ENCODE measurements at places on chromosomes 4 and X.

DNA sequence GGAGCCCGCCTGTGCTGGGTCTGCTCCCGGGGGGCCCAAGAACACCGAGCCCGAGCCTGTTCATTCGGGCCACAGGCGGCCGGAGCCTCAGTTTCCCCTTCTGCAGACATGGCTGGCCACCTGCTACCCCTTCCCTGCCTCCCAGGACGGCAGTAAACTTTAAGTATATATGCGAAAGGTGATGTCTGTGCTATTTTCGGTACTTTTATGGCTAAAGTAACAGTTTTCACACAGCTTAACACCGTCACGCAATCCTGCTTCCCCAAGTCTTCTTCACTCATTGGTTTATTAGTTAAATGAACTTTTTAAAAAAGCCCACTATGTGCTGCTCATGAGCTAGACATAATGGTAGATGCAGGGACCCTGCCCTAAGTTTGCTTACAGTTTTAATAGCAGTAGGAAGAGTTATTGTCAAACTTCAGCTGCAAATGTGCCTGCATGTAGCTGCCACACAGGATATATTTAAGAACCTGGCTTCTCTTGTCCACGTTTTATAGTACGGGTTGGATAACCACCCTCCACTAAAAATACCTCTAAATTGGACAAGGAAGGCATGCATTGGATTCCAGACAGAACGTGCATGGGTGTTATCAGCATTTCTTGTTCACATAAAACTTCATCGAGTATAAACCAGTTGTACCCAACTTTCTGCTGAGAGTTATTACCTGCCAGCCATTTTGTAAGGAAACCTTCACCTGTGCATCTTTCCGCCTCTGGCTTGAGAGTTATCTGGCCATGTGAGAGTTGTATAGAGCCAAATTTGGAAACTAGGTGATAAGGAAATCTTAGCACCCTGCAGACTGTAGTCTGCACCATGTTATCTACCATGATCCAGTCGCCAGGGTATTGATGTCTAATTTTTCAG is 741 bp downstream of the ANAPC4 start:
- DNase-seq = peak; percentile 5

DNA sequence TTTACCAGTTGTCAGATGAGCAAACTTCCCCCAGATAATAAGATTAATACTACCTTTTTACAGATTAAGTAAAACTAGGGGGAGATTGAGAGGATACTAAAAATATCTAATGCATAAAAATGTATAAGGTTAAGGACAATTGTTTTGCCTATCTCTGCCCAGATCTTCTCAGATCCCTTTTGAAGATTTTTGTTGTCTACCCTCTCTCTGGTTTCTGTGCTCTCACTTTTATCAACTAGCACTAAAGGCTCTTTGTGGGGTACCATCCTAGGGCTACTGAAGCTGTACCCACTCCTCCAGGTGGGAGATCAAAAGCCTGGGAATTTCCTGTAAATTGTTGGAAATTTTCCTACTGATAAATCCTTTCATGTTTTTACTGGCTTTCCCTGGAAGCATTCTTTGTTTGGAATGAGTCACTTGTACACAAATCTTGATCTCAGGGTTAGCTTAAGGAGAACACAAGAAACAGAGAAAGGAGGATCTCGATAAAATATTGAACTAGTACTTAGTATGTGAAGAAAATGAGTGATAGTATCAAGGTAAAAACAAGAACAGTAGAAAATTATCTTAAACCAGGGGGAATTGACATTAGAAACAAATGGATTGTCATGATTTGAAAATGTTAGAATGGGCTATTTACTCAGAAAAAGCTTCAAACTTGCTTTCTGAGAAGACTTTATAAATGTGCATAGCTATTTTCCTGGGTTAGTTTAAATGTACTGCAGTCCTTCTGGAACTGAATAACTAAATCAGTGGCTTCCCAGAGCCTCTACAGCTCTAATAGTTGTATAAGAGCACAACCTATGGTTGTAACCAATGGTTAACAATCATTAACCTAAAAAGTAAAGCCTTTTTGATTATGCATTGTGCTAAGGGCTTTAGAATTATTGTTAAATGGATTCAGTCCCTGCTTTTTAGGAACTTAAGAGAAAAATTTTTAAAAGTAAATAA is 679.9 kb upstream of the MAGEB2 start:
- no peak for DNase-seq

DNA sequence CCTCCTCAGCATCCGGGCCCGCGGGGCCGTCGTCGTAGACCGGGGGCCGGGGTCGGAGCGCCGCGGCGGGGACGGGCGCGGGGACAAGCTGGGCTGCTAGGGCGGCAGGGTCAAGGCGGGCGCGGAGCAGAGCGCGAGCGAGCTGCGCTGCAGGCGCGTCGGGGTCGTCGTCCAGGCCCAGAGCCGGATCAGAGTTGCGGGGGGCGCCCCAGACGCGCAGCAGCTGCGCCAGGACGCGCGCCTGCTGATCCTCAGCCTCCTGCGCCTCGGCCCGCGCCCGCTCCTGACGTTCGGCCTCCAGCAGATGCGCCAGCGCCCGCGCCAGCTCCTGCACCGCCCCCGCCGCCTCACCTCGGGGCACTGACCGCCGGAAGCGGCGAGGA is 3.5 kb downstream of the PCSK1N start:
- no peak for DNase-seq

DNA sequence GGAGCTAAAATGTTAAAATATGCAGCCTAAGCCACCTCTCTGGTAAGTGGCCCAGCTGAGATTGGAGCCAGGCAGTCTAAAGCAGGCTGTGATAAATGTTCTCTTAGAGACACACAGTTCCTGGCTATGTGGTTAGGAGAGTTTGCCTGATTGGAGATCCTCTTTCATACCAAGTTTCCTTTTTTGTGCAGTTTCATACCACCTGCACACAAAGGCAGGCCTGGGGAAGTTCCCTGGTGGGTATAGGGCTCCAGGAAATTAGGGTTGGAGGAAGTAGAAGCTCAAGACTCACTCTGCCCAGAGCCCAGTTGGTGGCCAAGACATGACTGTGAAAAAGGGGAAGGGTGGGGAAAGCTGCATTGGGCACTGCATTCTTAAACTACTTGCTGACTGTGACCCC is 16.9 kb downstream of the CYBB start:
- DNase-seq = no peak

- DNase-seq = peak; percentile 20
Measured at GRCh38 chr4:188992706-188993105, 853.5 kb downstream of the TRIML1 start.

DNA sequence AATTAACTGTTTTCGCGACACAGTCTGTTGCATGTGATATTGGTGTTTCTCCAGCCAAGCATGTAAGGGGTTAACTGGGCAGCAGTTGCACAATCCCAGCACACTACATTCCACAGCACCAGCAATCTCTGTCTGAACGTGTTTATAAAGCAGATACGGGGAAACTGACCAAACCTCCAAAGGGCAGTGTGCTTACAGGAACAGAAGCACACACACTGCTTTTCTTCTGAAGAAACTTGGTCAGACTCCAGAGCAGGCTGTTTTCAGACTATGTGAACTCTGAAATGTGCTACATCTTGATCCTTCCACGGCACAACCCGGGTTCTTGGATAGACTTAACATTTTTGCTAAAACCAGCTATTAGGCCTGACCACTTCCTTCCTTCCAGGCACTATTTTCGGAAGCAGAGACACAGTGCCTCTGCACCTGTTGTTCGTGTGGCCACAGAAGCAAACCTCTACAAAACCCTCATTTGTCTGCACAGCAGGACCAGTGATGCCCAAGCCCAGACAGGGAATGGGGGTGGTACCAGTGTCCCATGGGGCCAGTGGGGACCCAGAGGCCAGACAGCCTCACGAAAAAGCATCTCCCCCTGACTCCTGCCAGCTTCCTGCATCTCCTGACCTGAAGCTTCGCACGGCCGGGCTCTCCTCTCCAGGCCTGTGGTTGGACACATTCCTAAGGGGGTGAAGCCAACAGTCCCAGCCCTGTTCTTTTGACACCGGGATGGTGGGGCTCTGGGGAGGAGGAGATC is 90.1 kb downstream of the IRF2 start:
- DNase-seq = peak; percentile 64

- peak; percentile 67 for DNase-seq
Measured at GRCh38 chr4:86543560-86544309, 50.4 kb upstream of the PTPN13 start.

DNA sequence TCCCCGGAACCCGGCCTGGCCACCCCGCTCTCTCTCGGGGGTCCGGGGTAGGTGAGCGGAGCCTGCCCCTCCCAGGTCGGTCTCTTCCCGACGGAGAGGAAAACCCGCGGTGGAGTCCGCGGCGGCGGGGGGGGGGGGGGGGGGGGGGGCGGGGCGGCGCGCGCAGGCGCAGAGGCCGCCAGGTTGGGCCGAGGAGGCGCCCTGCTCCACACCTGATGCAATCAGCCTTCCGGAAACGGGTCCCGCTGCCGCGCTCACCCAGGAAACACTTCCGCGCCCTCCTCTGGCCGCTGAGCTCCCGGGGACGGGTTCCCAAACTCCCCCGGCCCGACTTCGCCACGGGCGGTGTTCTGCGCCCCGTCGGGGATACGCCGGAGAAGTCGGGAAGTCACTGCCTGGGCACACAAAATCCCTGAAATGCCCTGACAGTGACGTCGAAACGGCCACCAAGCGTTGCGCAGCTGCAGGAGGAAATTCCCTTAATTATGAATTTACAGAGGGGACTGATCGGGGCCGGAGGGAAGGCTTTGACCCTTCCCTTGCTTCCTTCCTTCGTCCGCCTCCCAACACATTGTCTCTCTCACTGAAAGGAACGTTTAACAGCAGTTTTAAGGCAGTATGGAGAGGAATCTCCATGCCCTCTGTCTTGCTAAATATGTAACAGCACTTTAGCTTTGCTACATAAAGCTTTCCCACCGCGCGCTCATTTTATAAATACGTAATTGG is 2.1 kb upstream of the APBB2 start:
- DNase-seq = peak; percentile 95

- DNase-seq = no peak
Measured at GRCh38 chrX:4830880-4831557, 1117.6 kb upstream of the PRKX start.

- DNase-seq = no peak
Measured at GRCh38 chr4:83266689-83267088, 17.9 kb downstream of the COQ2 start.

DNA sequence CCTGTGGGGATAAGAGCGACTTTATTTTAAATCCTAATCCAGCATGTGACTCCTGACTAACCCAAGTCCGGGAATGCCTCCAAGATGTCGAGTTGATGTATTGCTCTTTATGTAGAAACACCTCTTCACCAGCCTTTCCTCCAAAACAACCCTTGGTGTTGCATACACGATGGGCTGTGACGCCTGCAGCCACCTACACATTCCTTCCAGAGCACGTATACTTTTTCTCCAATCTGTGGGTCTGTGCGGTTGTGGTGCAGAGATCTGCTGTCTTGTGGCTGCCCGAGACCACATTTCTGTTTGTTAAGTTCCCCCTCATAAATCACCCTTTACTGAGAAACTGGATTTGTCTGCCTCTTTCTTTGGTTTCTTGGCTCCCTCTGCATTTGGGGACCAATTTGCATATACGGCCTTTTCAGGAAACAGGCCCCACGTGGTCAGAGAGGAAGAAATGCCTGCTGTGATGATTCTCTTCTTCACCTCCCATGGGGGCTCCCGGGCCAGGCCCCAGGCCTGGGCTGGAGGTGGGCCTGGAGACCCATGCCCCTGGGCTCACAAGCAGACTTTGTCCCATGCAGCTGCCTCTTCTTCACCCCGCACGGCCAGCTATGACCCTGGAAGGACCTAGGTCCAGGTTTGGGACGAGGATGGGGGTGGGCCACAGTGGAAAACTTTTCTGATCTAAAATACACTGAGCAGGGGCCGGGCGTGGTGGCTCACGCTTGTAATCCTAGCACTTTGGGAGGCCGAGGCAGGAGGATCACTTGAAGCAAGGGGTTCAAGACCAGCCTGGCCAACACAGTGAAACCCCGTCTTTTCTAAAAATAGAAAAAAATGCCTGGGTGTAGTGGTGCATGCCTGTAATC is 21.4 kb upstream of the AFAP1 start:
- DNase-seq = peak; percentile 90

DNA sequence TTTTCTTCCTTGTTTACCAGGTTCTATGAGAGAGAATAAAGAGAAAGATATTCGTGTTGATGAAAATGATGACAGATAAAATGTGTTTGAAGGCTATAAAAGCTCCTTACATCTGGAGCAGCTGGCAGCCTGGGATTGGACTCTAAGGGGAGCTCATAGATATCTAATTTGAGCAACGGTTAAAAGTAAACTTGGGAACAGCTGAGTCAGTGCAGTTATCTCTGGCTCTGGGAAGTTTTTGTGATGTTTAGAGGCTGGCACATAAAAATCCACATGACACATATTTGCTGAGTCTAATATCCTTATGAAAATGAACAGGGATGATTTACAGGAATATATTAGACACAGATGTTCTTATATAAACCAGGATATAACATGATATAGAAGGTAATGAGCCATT is 331.8 kb upstream of the TENM3 start:
- DNase-seq = peak; percentile 33

- no peak for DNase-seq
Measured at GRCh38 chr4:77145842-77146185, 11.2 kb upstream of the CCNG2 start.

GRCh38 chr4:10671366-10671765 is 13.2 kb downstream of the CLNK start:
- no peak for DNase-seq

DNA sequence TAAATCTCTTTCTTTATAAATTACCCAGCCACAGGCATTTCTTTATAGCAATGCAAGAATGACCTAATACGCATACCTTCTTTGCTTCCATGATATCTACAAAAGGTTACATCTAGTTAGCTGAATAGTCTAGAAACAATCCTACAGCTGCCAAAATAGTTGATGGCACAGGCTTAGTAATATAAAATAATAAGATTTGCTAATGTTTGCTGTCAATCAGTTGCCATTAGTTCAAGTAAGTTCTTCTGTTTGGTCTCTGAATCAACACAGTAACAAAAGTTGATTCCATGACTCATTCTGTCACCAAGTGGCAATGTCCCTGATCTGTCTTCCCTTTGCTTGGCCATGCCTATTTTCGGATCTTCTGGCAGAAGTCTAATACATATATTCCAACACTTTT is 470.2 kb downstream of the SPRY1 start:
- DNase-seq = no peak

GRCh38 chrX:134622056-134622812 is 36.0 kb downstream of the PLAC1 start:
- peak; percentile 72 for DNase-seq

DNA sequence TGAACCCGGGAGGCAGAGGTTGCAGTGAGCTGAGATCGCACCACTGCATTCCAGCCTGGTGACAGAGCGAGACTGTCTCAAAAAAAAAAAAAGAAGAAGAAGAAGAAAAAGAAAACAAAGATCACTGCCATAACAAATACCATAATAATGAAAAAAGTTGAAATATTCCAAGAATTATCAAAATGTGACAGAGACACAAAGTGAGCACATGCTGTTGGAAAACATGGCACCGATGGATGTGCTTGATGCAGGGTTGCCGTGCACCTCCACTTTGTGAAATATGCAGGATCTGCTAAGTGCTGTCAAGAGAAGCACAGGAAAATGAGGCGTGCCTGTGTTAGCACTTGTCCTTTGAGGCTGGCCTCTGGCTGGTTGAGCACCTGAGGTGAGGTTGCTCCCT is 133.3 kb downstream of the STK32B start:
- no peak for DNase-seq

- DNase-seq = no peak
Measured at GRCh38 chrX:151609222-151609621, 45.7 kb downstream of the PASD1 start.
